ENCODE measurements at places on chromosomes 13 and 19. TPM values are rescaled to one million over a fixed set of nuclear protein-coding genes. Genes with fewer than 3 reads are reported as not detected.

- DNase-seq = no peak
- H3K36me3 ChIP-seq = no peaks in the 10 kb centered on the region
- H3K27me3 ChIP-seq = no peaks in the 10 kb centered on the region
- H3K27ac ChIP-seq = peak overlapping the region; percentile 100
- H3K4me1 ChIP-seq = peaks cover 49% of the 10 kb centered on the region
- H3K4me3 ChIP-seq = peak overlapping the region; percentile 90
These were observed 3.0 kb downstream of the ZC3H4 start for GRCh38 chr19:47110521-47111005.

- peaks cover 26% of the 10 kb centered on the region for H3K4me1 ChIP-seq
- H3K27ac ChIP-seq = peak overlapping the region; percentile 56
- no peak overlapping the region for H3K4me3 ChIP-seq
- no peaks in the 10 kb centered on the region for H3K36me3 ChIP-seq
These were observed 204.9 kb upstream of the MIR17HG start for GRCh38 chr13:91142572-91142971.

- H3K4me1 ChIP-seq = peaks cover 8% of the 10 kb centered on the region
- H3K27me3 ChIP-seq = peaks cover 9% of the 10 kb centered on the region
- no peaks in the 10 kb centered on the region for H3K36me3 ChIP-seq
- peak; percentile 55 for DNase-seq
- no peak overlapping the region for H3K27ac ChIP-seq
These were observed 9.6 kb downstream of the GIPR start for GRCh38 chr19:45677351-45678230.

- no peaks in the 10 kb centered on the region for H3K27me3 ChIP-seq
- no peak for DNase-seq
- H3K27ac ChIP-seq = no peak overlapping the region
- no peak overlapping the region for H3K4me3 ChIP-seq
These were observed 2.8 kb upstream of the KCNJ14 start for GRCh38 chr19:48452289-48453190.

The LILRA1 gene
- total RNA-seq = not detected

All from astrocyte (in vitro differentiated cells and primary cell).